Panc1 (cell line): ENCODE measurements at places on chromosomes 12 and 14. TPM values are rescaled to one million over a fixed set of nuclear protein-coding genes. Genes with fewer than 3 reads are reported as not detected.

Gene FLVCR2
- total RNA-seq, result 9.7 TPM

Gene PIK3C2G
- not detected for total RNA-seq

Gene VRTN
- not detected for total RNA-seq

Gene ADAM21
- total RNA-seq, result 0.08 TPM

Gene SLCO1B3
- total RNA-seq, result 0.85 TPM

Gene KLRD1
- total RNA-seq, result not detected

Gene PRPH
- total RNA-seq, result 0.39 TPM

Gene ITGB7
- total RNA-seq, result 0.98 TPM

Gene NOXRED1
- total RNA-seq, result 0.10 TPM

Gene MANSC4
- total RNA-seq, result not detected

Gene TMEM132C
- not detected for total RNA-seq

Gene POTEG
- total RNA-seq, result not detected

- no peaks in the 10 kb centered on the region for H3K4me1 ChIP-seq
- H3K36me3 ChIP-seq, result no peaks in the 10 kb centered on the region
- no peak for DNase-seq
- H3K4me3 ChIP-seq, result no peak overlapping the region
Measured at GRCh38 chr12:28089338-28089737, 100.9 kb upstream of the CCDC91 start.

DNA sequence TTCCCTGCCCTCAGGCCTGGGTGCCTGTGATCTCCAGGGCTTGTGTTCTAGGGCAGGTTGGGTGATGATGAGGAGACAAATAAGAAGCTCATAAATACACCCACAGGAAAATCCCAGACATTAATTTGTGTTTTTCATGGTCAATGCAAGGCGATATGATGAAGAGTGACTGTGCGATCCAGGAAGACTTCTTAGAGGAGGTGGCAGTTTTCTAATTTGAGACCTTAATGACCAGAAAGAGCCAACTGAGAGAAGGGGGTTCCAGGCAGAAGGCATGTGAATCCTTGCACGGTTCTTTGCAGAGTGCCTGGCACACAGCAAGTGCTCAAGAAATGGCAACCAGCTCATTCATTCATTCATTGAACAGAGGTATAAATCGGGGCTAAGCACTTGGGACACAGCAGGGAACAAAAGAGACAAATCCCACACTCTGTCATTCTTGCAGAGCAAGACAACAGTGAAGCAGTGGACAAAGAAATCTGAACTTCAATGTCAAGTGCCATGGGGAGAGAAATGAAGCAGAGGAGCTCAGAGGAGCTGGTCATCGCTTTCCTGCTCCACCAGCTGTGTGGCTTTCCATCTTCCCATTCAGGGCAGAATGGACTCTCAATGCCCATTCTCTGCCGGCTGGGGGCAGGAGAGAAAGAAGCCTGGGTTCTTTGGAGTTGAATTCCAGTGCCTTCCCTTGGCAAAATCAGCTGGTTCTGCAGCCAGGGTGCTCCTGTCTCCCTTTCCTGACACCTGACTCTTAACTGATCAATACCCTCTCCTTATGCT lies 128.3 kb downstream of the AACS start:
- no peaks in the 10 kb centered on the region for H3K36me3 ChIP-seq
- H3K27me3 ChIP-seq, result peaks cover 27% of the 10 kb centered on the region
- H3K4me1 ChIP-seq, result no peaks in the 10 kb centered on the region
- no peak overlapping the region for H3K4me3 ChIP-seq
- no peak overlapping the region for H3K27ac ChIP-seq

DNA sequence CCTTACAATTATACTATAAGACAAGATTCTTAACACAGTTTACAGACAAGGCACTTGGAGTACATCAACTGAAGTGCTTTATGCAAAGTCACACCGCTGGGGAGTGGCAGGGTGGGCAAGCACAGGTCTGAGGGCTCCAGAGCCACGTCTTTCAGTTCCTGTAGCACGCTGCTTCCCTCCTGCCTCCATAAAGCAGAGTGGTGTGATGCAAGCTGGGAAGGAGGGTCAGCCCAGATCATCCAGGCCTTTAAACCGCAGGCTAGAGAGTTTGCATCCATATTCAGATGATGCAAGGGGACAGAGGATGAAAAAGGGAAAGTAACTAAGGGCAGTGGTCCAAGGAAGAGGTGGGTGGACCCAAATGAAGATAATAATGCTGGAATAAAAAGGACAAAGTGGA lies 132.6 kb downstream of the ITPR2 start:
- DNase-seq, result no peak
- no peak overlapping the region for H3K4me3 ChIP-seq
- H3K27me3 ChIP-seq, result no peaks in the 10 kb centered on the region
- H3K27ac ChIP-seq, result peak overlapping the region; percentile 60
- peaks cover 24% of the 10 kb centered on the region for H3K4me1 ChIP-seq
- H3K36me3 ChIP-seq, result no peaks in the 10 kb centered on the region

DNA sequence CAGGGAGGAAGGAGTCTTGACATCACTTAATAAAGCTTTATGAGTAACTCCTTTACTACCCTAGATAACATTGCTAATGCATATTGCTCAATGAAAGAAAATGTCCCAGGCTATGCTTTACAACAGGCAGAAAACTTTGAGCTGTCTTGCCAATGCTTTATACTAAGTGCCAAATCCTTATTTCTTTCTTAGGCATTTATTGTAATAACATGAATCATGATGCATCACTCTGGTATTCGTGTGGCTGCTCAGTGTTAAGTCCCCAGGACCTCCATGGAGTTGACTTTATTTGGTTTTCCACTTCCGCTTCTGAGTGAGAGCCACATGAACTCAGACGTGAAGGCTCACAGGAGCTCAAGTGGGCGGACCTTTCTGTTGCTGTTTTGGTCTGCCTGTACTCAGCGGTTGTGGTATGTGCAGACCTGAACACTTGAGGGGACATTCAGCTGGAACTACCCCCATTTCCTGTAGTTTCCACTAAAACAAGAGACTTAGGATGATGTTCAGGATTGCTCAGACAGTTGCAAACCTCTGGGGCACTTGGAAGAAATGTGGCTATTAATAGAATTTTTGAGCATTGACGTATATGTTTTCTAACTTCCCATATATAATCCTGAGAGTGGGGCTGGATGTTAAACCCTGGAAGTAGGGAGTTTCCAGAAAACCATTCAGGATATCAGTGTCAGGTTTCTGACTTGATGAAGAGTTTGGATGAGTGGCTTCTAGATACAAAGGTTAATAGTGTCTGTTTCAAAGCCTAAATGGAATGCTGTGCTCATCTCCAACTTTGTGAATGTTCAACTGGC lies 258.6 kb downstream of the MSRB3 start:
- no peaks in the 10 kb centered on the region for H3K27me3 ChIP-seq
- peak overlapping the region; percentile 91 for H3K27ac ChIP-seq
- peak; percentile 82 for DNase-seq
- H3K4me3 ChIP-seq, result no peak overlapping the region
- H3K36me3 ChIP-seq, result no peaks in the 10 kb centered on the region

DNA sequence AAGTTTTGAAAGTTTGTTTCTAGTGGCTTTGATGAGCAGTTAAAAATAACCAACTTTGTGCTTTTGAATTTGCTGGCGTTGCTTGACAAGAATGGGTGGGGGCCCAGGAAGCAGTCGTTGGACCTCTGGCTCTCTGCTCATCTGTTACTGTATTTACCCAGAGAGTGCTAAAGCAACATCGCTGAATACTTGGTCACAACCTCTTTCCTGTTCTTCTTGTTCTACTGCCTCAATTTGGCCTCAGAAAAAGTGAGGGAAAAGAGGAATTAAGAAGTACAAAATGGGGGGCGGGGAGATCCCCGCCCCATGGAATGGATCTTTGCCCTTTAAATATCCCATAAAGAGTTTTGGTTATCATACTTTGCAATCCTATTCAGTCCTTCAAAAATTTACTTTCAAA lies 221.5 kb upstream of the G2E3 start:
- H3K27me3 ChIP-seq, result no peaks in the 10 kb centered on the region
- H3K36me3 ChIP-seq, result no peaks in the 10 kb centered on the region
- DNase-seq, result no peak
- H3K4me1 ChIP-seq, result no peaks in the 10 kb centered on the region

- no peaks in the 10 kb centered on the region for H3K4me1 ChIP-seq
- H3K27me3 ChIP-seq, result no peaks in the 10 kb centered on the region
- no peaks in the 10 kb centered on the region for H3K36me3 ChIP-seq
- H3K4me3 ChIP-seq, result no peak overlapping the region
- H3K27ac ChIP-seq, result no peak overlapping the region
- DNase-seq, result no peak
Measured at GRCh38 chr14:50260072-50260471, 28.7 kb upstream of the SOS2 start.

DNA sequence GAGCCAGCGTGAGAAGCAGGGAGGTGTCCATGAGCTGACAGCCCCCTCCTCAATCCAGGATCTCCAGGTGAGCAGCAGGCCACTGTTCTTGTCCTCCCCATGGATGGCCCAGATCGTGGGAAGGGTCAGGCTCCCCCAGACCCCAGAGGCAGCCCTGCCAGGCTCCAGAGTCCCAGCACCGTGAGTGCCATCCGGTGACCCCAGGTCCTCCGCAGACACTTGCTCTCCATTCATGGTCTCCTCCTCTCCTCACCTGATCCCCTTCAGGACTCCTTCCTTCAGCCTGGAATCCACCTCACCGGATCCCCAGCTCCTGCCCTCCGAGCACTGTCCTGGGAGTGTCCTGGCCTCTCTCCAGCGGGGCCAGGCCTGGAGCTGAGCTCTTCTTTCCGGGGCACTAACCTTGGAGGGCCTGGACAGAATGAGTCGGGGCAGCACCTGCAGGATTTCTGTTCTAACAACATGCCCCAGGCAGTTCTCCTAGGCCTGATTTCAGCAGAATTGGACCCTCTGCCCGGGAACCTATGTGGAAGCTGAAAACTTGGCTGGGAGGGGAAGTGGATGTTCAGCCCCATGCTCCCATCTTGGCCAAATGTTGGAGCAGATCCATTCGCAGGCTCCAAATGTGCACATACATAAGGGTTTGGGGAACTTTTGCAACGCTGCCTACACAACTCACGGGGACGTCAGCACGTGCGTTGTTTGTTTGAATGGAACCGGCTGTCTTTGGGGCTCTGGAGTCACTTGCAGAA lies 341.6 kb upstream of the SFSWAP start:
- no peak for DNase-seq
- no peak overlapping the region for H3K4me3 ChIP-seq
- H3K36me3 ChIP-seq, result no peaks in the 10 kb centered on the region
- H3K27ac ChIP-seq, result no peak overlapping the region
- H3K27me3 ChIP-seq, result peaks cover 6% of the 10 kb centered on the region; the same call in 1 of the 2 replicates

GRCh38 chr12:132400011-132400641 lies 70.7 kb upstream of the GALNT9 start:
- no peaks in the 10 kb centered on the region for H3K36me3 ChIP-seq
- no peak for DNase-seq
- H3K4me1 ChIP-seq, result no peaks in the 10 kb centered on the region; the same call in 1 of the 2 replicates
- no peak overlapping the region for H3K4me3 ChIP-seq

GRCh38 chr12:64600164-64600561 lies 10.1 kb upstream of the RASSF3 start:
- DNase-seq, result no peak
- H3K27ac ChIP-seq, result no peak overlapping the region

- no peaks in the 10 kb centered on the region for H3K36me3 ChIP-seq
- H3K27ac ChIP-seq, result no peak overlapping the region
- no peak for DNase-seq
- peaks cover 12% of the 10 kb centered on the region; the same call in 1 of the 2 replicates for H3K27me3 ChIP-seq
Measured at GRCh38 chr12:108117163-108117849, 11.8 kb upstream of the WSCD2 start.

- no peaks in the 10 kb centered on the region for H3K27me3 ChIP-seq
- no peak overlapping the region; the same call in 1 of the 2 replicates for H3K27ac ChIP-seq
- no peak for DNase-seq
- H3K4me3 ChIP-seq, result no peak overlapping the region
- H3K4me1 ChIP-seq, result peaks cover 28% of the 10 kb centered on the region
- no peaks in the 10 kb centered on the region for H3K36me3 ChIP-seq
Measured at GRCh38 chr12:116601933-116602810, 43.0 kb downstream of the MAP1LC3B2 start.

DNA sequence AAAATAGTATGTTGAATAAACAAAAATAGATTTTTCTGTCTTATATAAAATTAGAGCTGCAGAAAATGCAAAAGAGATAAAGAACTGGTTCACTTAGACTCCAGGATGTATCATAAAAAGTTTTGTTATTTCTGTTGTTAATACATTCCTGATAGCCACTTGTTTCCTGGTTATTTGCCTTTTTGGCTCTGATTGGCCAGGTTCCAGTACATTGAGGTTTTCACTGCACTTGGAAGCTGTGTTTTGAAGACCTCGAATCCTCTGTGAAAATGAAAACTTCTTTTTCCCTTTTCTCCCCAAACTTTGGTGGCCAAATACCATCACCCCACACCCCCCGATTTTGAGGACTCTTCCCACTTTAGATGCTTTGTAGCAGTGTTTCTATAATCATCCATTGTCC lies 525.3 kb downstream of the MED13L start:
- H3K4me3 ChIP-seq, result no peak overlapping the region
- no peaks in the 10 kb centered on the region for H3K4me1 ChIP-seq
- H3K27ac ChIP-seq, result no peak overlapping the region

GRCh38 chr14:54278665-54279295 lies 118.0 kb upstream of the CDKN3 start:
- no peak overlapping the region for H3K4me3 ChIP-seq
- no peaks in the 10 kb centered on the region for H3K4me1 ChIP-seq
- H3K36me3 ChIP-seq, result no peaks in the 10 kb centered on the region

- DNase-seq, result no peak
- H3K4me1 ChIP-seq, result no peaks in the 10 kb centered on the region
- H3K36me3 ChIP-seq, result no peaks in the 10 kb centered on the region
- H3K27me3 ChIP-seq, result peaks cover 2% of the 10 kb centered on the region; the same call in 1 of the 2 replicates
- no peak overlapping the region for H3K4me3 ChIP-seq
Measured at GRCh38 chr12:4417936-4418335, 27.7 kb downstream of the FGF6 start.

DNA sequence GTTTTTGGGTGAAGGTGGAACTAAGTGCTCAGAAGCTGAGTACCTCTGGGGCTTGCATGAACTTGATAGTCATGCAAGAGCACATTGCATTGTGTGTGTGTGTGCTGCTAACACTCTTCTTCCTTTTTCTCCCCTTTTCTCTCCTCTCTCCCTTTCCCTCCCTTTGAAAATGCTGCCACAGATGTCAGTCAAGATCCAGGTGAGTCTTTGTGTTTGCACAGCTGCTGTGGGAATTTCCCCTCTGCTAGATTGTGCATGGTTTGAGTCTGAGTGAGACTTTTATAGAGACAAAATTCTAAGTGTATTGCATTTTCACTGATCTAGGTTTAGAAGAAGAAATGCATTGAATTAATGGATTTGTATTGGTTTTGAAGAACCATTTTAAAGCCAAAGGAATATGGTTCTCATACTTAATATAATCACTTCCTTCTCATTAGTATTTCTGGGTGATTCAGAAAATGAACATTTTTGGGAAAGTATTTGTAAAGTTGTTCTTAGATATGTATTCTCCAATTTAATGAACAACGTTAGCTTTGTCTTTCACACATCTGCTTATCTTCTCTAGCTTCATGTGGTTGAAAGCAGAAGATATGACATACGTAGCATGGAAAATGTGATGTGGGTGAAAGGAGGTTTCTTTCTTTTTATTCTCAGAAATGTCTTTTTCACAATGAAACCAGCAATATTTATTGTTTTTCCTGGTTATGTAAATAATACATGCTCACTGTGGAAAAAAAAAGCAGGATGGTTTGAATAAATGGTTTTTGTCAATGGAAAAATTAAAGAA lies 108.5 kb downstream of the NRXN3 start:
- no peaks in the 10 kb centered on the region for H3K27me3 ChIP-seq
- H3K4me3 ChIP-seq, result no peak overlapping the region
- H3K4me1 ChIP-seq, result no peaks in the 10 kb centered on the region

- DNase-seq, result no peak
- H3K27ac ChIP-seq, result no peak within 1 kb of the TSS
- no peak within 1 kb of the TSS for H3K4me3 ChIP-seq
- H3K36me3 ChIP-seq, result no peaks in the 10 kb centered on the region
- H3K4me1 ChIP-seq, result no peaks in the 10 kb centered on the region
Measured at GRCh38 chr12:49903700-49904423, at the start of gene FAIM2. Gene FAIM2, minus strand, starts transcription at chr12:49903900. Its CDS starts 108 bp downstream, at chr12:49903792.
